ENCODE measurements at places on chromosomes 16 and 17.

- no peak for DNase-seq
Measured at GRCh38 chr16:11491524-11491923, 95.2 kb downstream of the LITAF start.

- no peak for DNase-seq
Measured at GRCh38 chr17:43578699-43579565, 32.8 kb upstream of the ETV4 start.

- DNase-seq = no peak
Measured at GRCh38 chr17:44049294-44050060, 17.0 kb downstream of the LSM12 start.

- no peak for DNase-seq
Measured at GRCh38 chr17:17758941-17759563, 77.7 kb downstream of the SREBF1 start.

DNA sequence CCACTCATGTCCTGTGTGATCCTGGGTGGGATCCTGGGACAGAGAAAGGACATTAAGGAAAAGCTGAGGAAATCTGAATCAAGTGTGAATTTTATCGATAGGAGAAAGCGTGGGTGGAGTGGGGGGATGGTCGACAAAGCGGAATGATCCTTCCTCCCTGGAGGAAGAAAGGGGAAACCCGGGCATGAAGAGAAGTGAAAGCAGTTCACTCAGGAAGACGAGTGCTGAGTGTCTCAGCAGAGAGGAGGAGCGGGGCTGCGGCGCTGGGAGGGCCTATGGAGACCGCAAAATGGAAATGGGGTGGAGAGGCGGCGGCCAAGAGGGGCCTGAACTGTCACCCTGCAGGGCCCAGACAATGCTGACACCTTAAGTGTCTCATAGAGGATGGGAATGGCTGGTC, 8.7 kb downstream of the ZDHHC7 start:
- DNase-seq = no peak

DNA sequence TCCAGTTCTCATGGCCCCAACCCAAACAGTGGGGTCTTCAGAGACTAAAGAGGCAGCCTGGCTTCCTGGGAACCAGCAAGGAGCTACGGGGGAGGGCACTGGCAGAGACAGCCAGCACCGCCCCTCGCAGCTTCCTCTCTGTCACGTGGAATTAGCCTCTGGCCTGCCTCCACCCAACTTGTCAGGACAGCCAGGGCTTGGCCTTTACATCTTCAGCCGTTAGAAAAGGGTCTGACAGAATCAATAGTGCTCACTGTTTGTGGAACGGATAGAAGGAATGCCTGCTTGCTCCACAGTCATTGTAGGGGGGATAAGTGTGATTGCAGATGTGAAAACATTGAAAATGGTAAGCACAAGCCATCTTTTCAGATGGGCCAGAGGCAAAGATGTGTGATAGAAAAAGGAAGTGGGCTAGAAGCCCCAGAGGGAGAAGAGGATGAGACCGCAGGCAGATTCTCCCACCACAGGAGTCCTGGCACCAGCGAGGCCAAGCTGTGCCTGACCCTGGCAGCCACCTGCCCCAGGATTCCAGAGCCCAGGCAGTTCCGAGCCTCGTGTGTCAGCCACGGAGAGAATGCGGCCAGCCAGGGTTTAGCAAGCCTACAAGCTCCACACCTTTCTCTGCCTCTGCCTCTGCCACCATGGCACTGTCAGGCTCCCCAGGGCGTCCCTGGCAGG, 18.6 kb downstream of the GRIN2C start:
- no peak for DNase-seq

DNA sequence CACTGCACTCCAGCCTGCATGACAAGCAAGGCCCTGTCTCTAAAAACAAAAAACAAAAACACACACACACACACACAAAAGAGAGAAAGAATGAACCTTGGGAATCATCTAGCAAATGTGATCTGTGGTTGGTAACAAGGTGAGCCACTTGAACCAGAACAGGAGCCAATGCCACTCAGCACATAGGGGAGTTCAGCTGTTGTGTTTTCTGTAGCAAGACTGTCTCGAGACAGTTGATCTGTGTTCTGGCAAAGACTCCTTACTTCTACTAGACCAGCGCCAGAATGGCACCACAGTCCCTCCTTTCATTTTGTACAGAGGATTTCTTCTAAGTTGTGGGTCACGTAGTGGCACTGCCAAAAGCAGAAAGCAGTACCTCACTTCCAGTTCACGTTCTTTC, 20.7 kb downstream of the ATP2A1 start:
- no peak for DNase-seq

DNA sequence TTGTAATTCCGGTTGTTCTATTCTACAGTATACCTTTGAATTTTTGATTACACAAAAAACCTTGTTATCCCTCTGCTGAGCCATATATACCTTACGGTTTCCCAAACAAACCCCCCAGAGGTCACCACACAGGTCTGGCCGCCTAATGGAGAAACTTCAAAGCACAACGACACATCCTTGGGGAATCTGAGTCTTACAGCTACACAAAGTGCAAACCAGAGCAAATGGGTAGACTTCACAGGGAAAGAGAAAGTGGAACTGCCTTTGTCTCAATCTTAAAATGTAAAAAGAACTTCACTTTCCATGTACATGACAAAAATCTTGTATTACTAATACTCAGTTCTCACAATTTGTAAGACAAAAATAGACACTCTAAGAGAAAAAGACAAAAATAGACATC, 2.7 kb downstream of the FBXO31 start:
- peak; percentile 36 for DNase-seq

- no peak for DNase-seq
Measured at GRCh38 chr17:28090551-28090950, 48.1 kb downstream of the NLK start.

DNA sequence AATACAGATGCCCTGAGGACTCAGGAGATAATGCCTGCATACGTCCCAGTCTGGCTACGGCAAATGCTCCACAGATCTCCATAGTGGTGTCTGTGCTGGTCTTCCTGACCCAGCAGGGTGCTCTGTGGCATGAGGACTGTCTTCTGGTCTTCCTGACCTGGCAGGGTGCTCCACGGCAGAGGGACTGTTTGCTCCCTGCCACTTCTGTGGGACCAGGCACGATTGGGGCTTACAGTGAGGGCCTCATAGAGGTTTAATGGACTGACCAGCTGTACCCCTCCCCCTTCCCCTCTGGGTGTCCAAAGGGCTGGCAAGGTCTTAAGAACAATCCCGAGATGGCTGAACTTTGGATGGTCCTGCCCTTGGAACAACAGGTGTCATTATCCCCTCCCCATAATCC, 123.1 kb downstream of the C16orf78 start:
- DNase-seq = no peak

GRCh38 chr16:64092271-64092670, 1029.6 kb downstream of the CDH11 start:
- DNase-seq = peak; percentile 93

- no peak for DNase-seq
Measured at GRCh38 chr17:75060434-75061054, 13.5 kb downstream of the KCTD2 start.

DNA sequence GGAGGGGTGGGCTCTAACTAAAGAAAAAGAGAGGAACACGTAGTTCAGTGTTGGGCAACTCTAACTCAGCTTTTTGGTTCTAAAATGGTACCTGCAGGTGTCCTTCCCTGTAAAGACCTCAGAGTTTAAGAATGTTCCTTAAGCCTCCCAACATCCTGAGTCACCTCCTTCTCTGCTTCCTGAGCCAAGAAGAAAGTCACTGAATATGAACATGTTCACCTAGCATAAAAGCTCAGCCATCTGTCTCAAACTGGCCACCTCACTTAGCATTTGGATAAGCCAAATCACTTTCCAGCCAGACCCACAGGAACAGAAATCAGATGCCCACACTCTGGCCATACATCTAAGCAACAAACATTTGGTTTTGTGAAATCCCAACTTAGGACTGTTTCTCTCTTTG, 3.7 kb downstream of the TMEM98 start:
- no peak for DNase-seq

GRCh38 chr17:79607940-79608623, 2.8 kb downstream of the RBFOX3 start:
- DNase-seq = no peak

DNA sequence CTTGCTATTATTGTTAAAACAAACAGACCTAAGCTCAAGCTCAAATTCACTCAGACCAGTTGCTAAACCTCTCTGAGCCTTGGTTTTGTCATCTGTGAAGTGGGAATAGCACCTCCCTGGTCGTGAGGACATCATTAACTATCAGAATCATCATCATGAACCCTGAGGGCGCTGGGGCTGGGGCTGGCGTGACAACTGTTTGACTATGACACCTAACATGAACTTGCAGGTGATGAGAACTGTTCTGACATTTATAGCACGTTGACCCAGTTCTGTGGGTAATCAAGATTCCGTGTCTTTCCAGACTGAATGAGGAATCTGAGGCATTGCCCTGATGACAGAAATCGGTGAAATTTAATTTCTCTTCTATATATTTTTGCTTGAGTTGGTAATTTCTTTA, 71.3 kb upstream of the CDH5 start:
- no peak for DNase-seq

GRCh38 chr17:21548236-21548635, 144.1 kb upstream of the KCNJ18 start:
- DNase-seq = no peak

DNA sequence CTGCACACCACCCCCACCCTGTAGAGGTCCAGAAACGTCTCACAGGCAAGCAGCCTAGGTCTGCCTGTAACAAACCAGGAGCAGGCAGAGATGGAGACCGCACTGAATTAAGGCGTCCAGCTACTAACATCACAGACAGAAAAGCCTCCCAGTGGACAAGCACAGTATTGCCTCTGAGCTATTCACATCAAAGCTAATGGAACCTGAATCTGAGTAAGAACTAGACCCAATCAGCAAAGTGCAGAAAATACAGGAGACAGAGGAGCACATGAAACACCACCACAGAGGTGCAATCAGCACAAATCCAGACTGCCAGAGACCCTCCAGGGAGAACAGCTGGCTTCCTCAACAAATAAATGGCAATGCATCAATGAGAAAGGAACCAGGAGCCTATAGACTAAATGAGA, 22.2 kb upstream of the PEMT start:
- peak; percentile 60 for DNase-seq

- DNase-seq = peak; percentile 20
Measured at GRCh38 chr16:31333686-31334649, 21.0 kb upstream of the ITGAX start.

GRCh38 chr17:16432017-16432416, 16.6 kb downstream of the TRPV2 start:
- DNase-seq = no peak

- DNase-seq = no peak
Measured at GRCh38 chr16:12276576-12276975, 300.0 kb downstream of the SNX29 start.
